ENCODE measurements at places on chromosomes 3 and 15. TPM values are rescaled to one million over a fixed set of nuclear protein-coding genes. Genes with fewer than 3 reads are reported as not detected.

BLM gene
- 12.9 TPM for total RNA-seq

SPATA12 gene
- total RNA-seq: 0.29 TPM

MYO5A gene
- 19.3 TPM for total RNA-seq

MYZAP gene
- total RNA-seq: 1.3 TPM

IQCF5 gene
- total RNA-seq: not detected

ANKUB1 gene
- not detected for total RNA-seq

SUCNR1 gene
- 0.07 TPM for total RNA-seq

CILP gene
- 0.46 TPM for total RNA-seq

BFSP2 gene
- not detected for total RNA-seq

KBTBD12 gene
- total RNA-seq: not detected

MRAS gene
- total RNA-seq: 8.2 TPM

PP2D1 gene
- not detected for total RNA-seq

SNTN gene
- total RNA-seq: not detected

All from A549 treated with AZD2906 at 1 μM for 4 hours (cell line).